ENCODE measurements at places on chromosomes 16 and 17.

- no peak for DNase-seq
Measured at GRCh38 chr16:73737637-73738036, 559.0 kb upstream of the PSMD7 start.

DNA sequence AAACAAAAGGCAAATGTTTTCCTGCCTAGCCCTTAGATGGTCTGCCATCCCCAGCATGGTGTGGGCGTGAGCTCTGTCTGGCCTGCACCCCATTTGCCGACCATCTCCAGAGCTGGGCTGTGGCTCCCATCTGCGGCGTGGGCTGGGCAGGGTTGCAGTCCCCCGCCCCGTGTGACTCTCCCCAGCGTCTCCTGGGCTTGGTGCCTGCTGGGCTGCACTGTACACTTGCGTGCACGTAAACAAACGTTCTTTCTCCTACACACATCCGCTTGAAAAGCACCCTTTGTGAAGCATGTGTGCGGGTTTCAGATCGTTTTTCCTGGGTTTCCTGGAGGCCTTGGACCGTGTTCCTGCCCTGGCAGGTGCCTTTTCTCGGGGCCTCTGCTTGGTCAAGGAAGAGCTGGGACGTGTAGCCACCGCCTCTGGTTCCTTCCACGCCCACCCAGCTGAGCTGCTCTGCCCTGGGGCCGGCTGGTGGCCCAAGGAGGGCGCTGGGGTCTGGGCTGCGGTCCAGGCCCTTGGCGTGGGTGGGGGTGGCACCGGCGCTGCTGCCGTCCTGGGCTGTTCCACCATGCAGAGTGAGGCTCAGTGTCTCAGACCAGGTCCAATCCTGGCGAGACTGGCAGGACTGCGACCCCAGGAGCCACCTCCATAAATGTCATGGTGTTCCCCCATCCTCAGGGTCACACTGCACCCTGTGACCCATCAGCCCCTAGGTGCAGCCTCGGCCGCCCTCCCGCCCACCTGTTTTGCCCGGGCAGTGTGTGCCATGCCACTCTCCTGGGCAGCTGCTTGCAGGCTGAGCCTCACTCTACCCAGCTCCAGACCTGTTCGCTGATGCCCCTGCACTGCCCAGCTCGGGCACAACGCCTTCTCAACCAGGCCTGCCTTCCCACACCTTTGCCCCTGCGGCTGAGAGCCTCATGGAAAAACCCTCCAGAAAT, 9.9 kb upstream of the BAIAP3 start:
- no peak for DNase-seq

- no peak for DNase-seq
Measured at GRCh38 chr16:77613095-77613494, 109.2 kb upstream of the NUDT7 start.

DNA sequence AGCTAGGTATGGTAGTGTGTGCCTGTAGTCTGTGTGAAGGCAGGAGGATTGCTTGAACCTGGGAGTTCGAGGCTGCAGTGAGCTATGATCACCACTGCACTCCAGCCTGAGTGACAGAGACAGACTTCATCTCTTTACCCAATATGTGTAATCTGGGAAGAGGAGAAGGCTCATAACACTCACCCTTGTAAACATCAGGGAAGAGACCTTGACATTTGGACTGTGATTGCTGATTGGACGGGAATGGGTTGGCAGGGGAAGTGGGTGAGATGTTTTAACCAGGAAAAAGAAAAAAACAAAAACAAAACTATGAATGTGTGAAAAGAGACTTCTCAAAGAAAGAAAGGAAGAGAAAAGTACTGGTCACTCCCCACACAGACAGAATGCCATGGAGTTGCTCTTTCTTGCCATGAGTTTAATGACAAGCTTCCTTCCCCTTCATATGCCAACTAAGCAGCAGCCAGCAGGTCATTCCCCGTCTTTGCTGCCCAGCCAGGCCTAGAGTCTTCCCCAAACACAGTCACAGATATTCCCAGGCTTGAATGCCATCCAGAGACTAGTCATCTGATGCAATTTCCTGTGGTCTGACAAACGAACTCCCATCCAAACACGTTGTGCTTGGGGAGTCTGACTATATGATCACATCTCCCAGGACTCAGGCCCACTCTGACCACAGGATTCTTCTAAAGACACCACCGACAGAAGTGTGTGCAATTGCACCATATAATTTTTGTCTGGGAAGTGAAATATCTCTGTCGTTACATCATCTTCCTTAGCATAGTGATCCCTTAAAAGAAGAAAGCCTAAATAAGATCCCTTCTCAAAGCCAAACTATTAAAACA, 3.6 kb upstream of the XAF1 start:
- DNase-seq = no peak

DNA sequence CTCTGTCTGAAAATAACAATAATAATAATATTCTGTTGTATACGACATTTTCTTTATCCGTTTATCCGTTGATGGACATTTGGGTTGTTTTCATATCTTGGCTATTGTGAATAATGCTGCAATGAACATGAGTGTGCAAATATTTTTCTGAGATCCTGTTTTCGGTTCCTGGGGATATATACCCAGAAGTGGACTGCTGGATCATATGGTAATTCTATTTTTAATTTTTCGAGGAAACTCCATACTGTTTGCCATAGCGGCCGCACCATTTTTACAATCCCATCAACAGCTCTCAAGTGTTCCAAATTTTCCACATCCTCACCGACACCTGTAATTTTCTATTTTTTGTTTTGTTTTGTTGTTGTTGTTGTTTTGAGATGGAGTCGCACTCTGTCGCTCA, 5.3 kb upstream of the PRSS41 start:
- DNase-seq = no peak

DNA sequence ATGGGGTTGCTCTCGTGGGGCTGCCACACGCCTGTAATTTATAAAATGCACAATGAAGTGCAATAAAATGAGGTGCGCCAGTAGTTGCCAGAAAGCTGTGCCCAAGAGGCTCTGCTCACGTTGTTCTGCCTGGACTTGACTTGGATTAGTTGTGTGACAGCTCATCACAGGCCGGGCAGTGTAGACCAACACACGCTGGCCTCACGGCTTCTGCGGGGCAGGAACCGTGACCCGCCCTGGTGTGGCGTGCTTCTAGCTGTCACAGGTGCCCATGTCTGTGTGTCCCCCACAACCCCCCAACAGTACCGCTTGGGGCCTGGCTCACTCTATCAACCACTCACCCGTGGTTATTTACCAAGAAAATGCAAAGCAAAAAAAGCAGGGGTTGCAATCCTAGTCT, 112.2 kb upstream of the ZNF750 start:
- DNase-seq = no peak

DNA sequence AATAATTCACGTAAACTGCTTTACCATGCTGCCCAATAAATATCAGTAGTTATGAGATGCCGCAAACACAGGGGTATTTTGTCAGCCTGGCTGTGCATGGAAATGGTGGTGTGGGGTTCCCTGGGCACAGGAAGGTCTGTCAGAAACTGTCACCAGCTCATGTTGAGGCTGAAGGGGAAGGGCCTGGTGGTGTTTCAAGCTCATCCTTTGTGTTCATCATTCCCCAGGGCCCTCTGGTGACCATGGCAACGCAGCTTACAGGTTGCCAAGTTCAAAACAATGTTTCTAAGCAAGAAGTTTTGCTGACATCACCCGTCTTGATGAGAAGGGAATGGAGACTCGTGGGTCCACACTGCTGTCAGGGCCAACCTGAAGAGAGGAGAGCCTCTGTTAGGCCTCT, 348.9 kb upstream of the C16orf82 start:
- no peak for DNase-seq

DNA sequence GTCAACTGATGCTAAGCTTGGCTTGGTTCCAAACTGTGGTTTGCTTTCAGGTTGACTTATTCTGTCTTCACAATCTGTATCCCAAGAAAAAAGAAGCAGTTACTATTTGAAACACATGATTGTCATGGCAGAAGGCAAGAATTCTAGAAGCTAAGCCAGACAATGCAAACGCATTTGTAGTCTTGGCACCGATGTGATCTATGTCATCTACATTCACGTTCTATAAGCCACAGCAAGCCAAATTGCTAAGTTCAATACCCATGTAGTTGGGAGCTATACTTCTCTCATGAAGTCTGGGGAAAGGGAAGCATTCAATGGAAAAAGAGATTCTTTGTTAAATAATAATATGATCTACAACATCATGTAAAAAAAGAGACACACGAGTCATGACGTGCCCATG, 18.3 kb upstream of the KIF2B start:
- no peak for DNase-seq

- DNase-seq = no peak
Measured at GRCh38 chr16:10929853-10930754, 12.2 kb downstream of the DEXI start.

DNA sequence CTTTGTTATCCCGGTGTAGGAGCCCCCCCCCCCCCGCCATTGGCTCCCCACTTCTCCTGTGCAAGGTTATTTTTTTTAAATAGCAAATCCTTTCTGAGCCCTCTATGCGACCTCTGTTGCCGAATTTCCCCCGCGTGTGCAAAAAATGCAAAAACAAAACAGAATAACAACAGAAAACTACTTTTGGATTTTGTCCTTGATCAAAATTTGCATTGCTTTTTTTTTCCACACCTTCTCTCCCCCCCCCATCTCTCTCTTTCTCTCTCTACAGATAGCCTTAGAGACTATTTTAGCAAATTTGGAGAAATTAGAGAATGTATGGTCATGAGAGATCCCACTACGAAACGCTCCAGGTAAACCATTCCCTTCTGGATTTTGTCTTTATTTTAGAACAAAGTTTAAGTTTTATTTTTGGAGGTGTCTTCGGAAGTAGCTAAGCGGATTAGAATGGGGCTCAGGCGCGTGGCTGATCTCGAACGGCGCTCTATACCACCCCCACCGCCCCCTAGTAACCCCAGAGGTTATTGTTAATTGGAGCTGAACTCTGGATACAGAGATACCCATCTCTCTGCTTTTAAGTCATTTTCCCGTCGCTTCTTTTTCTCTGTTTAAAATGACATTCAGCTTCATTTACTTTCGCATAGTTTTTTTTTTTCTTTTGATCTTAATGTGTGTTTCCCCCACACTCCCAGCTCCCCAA, 1.0 kb downstream of the MSI2 start:
- DNase-seq = no peak

GRCh38 chr17:17750881-17751280, 69.6 kb downstream of the RAI1 start:
- peak; percentile 36 for DNase-seq

DNA sequence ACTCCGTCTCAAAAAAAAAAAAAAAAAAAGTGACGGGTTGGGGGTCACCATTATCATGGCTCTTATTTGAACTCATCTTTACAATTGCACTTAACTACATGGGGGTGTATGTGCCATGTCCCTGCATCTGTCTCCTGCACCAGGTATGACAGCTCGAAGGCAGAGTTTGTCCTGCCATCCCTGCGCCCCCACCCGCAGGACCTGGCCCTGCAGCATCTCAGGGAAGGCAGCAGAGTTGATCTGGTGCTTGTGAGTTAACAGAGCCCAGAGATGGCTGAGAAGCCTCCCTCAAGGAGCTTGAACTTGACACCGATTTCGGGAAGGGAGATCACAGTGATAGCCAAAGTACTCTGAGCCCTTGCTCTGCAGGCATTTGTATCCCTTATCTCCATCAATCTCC, 44.8 kb downstream of the C16orf82 start:
- DNase-seq = no peak

- no peak for DNase-seq
Measured at GRCh38 chr16:1918351-1919326, at the start of gene HS3ST6. Gene HS3ST6, minus strand, starts transcription at chr16:1918415. Its CDS starts 92 bp downstream, at chr16:1918323.

GRCh38 chr17:43661699-43662412, at the start of gene MEOX1:
Gene MEOX1, minus strand, starts transcription at chr17:43661922. Its CDS starts 388 bp downstream, at chr17:43661534.
- peak; percentile 54 for DNase-seq

DNA sequence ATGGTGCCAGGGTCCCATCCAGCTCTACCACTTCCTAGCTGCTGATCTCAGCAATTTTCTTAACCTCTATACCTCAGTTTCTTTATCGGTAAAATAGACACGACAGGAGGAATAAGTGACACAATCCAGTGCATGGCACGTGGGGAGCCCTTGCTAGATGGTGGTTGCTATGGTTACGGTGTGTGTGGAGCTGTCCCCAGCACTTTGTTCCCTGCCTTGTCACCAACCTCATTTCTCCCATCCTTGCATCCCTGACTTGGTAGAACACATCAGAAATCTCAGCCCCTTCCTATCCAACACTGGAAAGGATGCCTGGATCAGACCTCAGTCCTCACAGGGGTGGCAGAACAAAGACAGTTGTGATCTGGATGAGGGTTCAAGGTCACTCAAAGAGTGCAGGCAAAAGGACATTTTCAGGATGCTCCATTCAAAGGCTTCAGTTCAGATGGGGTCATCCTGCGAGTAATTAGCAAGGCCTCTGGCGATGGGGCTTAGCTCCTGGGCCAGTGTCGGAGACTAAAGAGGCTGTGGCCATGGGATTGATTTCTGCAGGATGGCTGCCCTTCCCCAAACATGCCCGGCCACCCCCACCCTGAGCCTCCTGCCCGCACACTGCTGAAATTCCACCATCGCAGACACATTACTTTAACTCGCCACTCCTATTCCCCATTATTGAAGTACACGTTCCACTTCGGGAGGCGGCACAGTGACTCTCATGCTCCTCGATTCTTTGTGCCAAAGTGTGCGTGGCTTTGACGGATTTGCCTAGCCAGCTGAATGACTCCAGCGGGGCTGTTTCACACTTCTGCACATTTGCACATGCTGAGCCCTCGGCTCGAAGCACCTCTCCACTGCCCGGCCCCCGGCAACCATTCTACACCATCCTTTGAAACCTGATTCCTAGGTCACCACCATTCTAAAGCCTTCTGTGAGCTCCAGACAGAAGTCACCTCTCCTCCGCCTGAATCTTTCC, 40.3 kb downstream of the WNT3 start:
- DNase-seq = no peak

- peak; percentile 31 for DNase-seq
Measured at GRCh38 chr17:70137451-70138230, 31.7 kb upstream of the KCNJ2 start.

DNA sequence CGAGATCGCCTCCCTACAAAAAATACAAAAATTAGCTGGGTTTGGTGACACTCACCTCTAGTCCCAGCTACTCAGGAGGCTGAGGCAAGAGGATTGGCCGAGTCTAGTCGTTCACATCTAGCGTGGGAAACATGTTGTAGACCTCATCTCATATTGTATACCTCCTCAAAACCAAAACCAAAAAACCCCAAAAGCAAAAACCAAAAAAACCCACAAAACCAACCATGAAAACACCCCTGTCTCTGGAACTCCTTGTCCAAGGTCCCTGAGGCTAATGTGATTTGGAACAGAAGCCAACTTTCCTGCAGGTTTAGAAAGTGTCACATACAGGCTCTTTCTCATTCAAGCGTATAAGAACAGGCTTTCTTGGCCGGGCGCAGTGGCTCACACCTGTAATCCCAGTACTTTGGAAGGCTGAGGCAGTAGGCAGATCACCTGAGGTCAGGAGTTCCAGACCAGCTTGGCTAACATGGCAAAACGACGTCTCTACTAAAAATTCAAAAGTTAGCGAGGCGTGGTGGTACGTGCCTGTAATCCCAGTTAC, 29.0 kb downstream of the RAB11FIP3 start:
- DNase-seq = no peak
